Lung microvascular endothelial cell (primary cell): ENCODE measurements at places on chromosomes 13 and 19. TPM values are rescaled to one million over a fixed set of nuclear protein-coding genes. Genes with fewer than 3 reads are reported as not detected.

The IGFL2 gene
- not detected in 2 replicates for total RNA-seq

The CLEC11A gene
- 0.40 and 2.6 TPM in 2 replicates for total RNA-seq

The KRTDAP gene
- total RNA-seq: not detected in 2 replicates

The ZNF575 gene
- 0.20 and 0.22 TPM in 2 replicates for total RNA-seq

The PRR36 gene
- total RNA-seq: not detected in 2 replicates

The ZNF585A gene
- total RNA-seq: 7.6 and 8.5 TPM in 2 replicates

The CAPN12 gene
- under 0.01 TPM in 2 replicates for total RNA-seq

The NBEA gene
- total RNA-seq: 0.65 and 1.4 TPM in 2 replicates

The CYTH2 gene
- 40.1 and 43.1 TPM in 2 replicates for total RNA-seq

The MEIOSIN gene
- total RNA-seq: not detected in 2 replicates

The SWSAP1 gene
- 0.65 and 1.2 TPM in 2 replicates for total RNA-seq

The LILRB4 gene
- total RNA-seq: not detected in 2 replicates

The SOX1 gene
- total RNA-seq: not detected in 2 replicates

The CEACAM16 gene
- total RNA-seq: under 0.01 TPM in 1 of 2 replicates, not detected in the other

The RFPL4A gene
- total RNA-seq: 1.1 and 1.2 TPM in 2 replicates

The WDFY2 gene
- total RNA-seq: 2.6 and 4.4 TPM in 2 replicates

The ANGPTL8 gene
- not detected in 2 replicates for total RNA-seq

The PSG11 gene
- not detected in 2 replicates for total RNA-seq

The ZNF525 gene
- total RNA-seq: 3.3 and 9.7 TPM in 2 replicates

The ZNF555 gene
- 2.2 and 3.0 TPM in 2 replicates for total RNA-seq

The SELENOV gene
- total RNA-seq: not detected in 2 replicates

The HIPK4 gene
- under 0.01 TPM in 1 of 2 replicates, not detected in the other for total RNA-seq

The ZNF99 gene
- not detected in 2 replicates for total RNA-seq

The CCDC169 gene
- 0.65 and 1.2 TPM in 2 replicates for total RNA-seq

The U2AF2 gene
- total RNA-seq: 61.9 and 62.9 TPM in 2 replicates

The CCNE1 gene
- total RNA-seq: 2.6 TPM in 2 replicates

The PSG7 gene
- total RNA-seq: not detected in 2 replicates

The DZIP1 gene
- total RNA-seq: 0.79 and 1.1 TPM in 2 replicates

The KCNC3 gene
- 0.22 and 0.40 TPM in 2 replicates for total RNA-seq

The TNNI3 gene
- total RNA-seq: not detected in 2 replicates

The ZNF726 gene
- total RNA-seq: 2.8 TPM in 2 replicates

The ZNF329 gene
- total RNA-seq: 7.2 and 10.3 TPM in 2 replicates

The PSG1 gene
- total RNA-seq: 0.22 TPM in 1 of 2 replicates, not detected in the other

The ZNF850 gene
- 2.4 and 3.0 TPM in 2 replicates for total RNA-seq

The SLC6A16 gene
- total RNA-seq: 0.20 and 0.22 TPM in 2 replicates
